ENCODE measurements at places on chromosomes 13 and 19.

DNA sequence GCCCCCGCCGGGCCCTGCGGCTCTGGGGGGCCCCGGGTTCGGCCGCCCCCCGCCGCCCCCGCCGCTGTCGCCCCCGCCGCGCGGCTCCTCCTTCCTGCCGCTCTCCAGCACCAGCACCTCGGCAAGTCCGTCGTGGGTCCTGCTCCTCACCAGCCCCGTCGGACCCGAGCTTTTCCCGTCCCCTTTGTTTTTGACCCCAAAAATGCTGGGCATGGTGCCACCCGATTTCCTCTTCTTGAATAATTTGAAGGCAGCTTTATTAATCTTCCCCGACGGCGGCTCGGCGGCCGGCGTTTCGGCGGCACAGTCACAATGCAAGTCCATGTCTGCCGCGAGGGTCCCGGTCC lies 945 bp downstream of the AMER2 start:
- no peak for DNase-seq

DNA sequence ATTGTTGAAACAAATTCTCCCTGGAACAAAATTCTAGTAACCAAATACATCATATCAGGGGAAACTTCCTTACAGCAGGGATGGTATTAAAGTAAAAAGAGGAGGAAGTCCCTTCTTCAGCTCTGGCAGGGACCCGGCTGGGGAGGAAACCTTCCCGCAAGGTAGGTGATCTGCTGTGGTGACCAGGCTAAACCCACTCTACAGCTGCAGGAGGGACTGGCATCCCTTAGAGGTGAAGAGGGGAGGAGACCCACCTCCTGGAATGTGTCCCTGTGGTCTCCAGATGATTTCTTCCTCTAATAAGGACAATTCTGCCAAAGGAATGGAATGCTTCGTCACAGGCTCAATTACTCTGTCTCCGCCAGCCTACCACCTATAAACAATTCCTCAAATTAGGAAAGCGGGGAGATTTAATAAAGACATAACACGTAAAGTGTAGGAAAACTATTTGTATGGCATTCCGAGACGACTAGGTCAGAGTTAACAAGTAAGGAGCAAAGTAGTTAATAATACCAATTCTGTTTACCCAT lies 637 bp upstream of the PDS5B start:
- peak; percentile 13 for DNase-seq

- DNase-seq, result no peak
Observed at GRCh38 chr19:5394551-5395505, 54.2 kb upstream of the PTPRS start.

GRCh38 chr19:54294539-54294938 lies 13.6 kb upstream of the LILRB2 start:
- no peak for DNase-seq

DNA sequence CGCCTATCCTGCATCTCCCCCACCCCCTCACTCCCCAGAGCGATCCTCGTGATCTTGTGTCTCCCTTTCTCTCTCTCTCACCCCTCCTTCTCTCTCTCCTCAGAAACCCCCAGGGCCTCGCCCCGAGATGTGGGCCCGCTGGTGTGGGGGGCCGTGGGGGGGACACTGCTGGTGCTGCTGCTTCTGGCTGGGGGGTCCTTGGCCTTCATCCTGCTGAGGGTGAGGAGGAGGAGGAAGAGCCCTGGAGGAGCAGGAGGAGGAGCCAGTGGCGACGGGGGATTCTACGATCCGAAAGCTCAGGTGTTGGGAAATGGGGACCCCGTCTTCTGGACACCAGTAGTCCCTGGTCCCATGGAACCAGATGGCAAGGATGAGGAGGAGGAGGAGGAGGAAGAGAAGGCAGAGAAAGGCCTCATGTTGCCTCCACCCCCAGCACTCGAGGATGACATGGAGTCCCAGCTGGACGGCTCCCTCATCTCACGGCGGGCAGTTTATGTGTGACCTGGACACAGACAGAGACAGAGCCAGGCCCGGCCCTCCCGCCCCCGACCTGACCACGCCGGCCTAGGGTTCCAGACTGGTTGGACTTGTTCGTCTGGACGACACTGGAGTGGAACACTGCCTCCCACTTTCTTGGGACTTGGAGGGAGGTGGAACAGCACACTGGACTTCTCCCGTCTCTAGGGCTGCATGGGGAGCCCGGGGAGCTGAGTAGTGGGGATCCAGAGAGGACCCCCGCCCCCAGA lies 12.8 kb upstream of the TOMM40 start:
- DNase-seq, result no peak

DNA sequence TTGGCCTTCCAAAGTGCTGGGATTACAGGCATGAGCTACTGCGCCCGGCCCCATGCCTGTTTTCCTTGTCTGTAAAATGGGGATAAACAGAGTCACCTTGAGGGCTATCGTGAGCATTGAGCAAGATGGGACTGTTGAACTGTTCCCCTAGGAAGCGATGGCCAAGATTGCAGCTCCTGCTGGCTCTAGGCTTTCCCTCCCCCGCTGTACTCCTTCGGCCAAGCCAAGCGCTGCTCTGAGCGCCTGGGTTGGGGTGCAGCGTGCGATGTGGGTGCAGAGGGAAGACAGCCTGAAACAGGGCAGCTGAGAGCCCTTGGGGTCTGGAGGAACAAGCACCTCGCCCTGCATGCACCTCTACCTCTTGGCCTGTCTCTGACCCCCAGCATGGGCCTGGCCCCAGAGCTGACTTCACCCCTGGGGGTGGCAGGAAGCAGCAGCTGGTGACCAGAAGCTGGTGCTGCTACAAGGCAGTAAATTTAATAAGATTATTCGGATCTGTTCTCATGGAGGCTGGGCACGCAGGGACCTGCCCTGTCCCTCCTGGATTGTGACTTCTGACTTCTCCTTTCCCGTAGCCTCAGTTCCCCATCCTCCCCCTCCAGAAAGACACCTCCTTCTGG lies 5.3 kb downstream of the GNG8 start:
- no peak for DNase-seq

DNA sequence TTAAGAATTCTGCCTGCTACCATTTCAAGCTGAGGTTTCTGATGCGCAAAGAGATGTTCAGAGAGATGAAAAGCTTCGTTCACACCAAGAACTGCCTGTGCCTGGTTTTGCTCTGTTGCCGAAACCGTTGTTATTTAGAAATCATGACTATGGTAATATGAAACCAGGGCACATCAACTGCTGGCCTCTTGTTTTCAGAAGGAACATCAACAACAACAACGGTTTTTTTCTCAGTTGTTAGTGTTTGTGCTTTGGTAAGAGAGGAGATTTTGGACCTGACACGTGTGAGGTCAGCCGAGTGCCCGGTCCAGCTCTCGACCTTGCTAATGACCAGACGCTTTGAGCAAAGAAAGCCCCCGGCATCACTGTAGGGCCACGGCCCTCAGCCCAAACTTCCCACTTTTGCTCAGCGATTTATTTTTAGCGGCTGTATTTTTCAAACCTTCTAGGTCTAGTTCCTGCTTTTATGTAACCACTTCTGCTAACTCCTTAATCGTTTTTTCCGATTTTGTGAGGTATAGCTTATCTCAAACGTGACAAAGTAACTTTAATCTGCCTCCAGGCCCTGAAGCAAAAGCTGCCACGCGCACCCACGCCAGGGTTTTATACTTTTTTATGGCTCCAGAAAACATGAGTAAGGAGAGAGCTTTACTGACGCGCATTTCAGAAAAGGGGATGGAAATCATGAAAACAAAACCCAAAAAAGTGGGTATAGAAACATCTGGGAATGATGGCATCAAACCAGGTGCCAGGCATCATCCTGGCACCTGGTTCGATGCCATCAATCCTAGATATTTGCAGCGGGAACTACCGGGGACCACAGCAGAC lies 42.0 kb downstream of the KLF2 start:
- DNase-seq, result no peak

- no peak for DNase-seq
Observed at GRCh38 chr19:48724796-48725753, 5.5 kb upstream of the MAMSTR start.

DNA sequence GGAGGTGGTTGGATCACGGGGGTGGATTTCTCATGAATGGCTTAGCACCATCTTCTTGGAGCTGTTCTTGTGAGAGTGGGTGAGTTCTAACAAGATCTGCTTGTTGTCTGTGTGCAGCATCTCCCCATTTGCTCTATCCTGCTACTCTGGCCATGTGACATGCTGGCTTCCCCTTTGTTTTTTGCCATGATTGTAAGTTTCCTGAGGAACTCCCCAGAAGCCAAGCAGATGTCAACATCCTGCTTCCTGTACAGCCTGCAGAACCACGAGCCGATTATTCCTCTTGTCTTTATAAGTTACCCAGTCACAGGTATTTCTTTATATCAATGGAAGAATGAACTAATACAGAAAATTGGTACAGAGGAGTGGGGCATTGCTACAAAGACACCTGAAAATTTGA lies 2.3 kb upstream of the SIGLEC12 start:
- no peak for DNase-seq

GRCh38 chr19:16736709-16737108 lies 17.1 kb downstream of the NWD1 start:
- no peak for DNase-seq
